Posterior cingulate gyrus (tissue), 11 donors: ENCODE measurements at places on chromosomes 5 and 9.

DNA sequence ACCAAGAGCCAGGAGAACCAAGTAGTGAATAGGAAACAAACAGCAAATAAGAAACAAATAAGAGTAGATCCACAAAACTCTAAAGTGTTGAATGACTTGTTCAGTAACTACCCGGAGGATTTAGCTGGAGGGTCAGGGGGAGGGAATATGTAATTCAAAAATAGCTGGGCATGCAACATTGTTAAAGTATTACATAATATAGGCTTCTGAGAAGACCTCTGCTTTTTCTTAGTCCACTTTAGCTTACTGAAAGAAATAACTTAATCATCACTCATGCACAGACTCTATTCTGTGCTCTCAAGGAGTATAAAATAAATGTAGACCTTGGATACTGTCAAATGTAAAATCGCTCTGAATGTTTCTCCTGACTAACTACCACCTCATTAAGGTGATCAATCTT, 183.2 kb upstream of the POU5F2 start:
- no peak for DNase-seq

DNA sequence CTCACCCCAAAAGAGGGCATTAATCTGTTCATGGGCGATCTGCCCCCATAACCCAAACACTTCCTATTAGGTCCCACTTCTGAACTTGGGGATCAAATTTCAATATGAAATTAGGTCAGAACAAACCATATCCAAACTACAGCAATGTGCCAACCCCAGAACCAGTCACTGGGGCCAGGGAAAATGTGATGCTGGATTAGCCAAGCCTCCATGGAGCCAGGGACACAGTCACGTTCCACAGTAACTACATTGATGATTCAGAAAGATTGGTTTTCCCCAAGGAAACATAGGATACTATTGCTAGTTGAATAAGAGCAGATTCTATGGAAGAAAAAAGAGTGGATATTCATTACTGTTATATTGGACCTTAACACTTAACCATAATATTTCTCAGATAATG, 84.2 kb downstream of the GIN1 start:
- no peak for DNase-seq

GRCh38 chr5:130032807-130033206, 128.5 kb downstream of the CHSY3 start:
- peak; percentile 15 for DNase-seq

GRCh38 chr9:30280229-30280900, 2104.1 kb upstream of the ACO1 start:
- DNase-seq: no peak

- DNase-seq: no peak
Observed at GRCh38 chr5:139418793-139419192, 14.9 kb upstream of the SPATA24 start.

DNA sequence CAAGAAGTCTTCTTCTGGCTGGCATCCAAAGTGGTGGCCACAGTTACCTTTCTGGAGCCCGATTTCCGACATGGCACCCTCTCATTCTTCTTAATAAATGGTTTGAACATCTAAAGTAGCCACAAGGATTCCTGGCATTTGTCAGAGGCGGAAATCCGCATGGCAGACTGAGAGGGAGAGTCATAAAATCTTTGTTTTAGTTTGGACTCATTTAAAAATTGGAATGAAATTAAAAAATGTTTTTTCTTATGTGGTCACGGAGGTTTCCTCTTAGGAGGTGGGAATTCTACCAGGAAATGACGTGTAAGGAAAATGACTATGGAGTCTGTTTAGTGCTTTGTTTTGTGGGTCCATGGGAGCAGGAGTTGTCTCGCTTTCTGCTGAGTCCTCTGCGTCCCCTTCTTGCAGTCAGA, 133.0 kb upstream of the PTCH1 start:
- DNase-seq: no peak

DNA sequence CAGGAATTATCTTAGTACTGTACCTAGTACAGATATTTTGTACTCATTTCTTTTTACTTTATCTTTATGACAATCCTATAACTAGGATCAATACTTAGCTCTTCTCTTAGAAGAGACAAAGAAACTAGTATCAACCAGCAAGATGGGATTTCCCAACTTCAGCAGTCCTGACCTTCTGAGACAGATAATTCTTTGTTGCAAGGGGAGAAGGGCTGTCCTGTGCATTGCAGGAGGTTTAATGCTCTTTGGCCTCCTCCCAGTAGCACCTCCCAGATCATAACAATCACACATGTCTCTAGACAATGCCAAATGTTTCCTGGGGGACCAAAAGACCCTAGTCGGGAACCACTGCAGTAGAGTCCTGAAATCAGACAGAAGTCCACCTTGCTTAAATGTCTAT, 424.3 kb upstream of the DMAC1 start:
- no peak for DNase-seq
